ENCODE measurements at places on chromosomes 2 and 18.

GRCh38 chr18:62596145-62597005 lies 73.5 kb downstream of the ZCCHC2 start:
- no peak for DNase-seq

GRCh38 chr18:41752826-41753225 lies 202.2 kb upstream of the PIK3C3 start:
- no peak for DNase-seq

GRCh38 chr2:223494942-223495341 lies 107.2 kb downstream of the SCG2 start:
- no peak for DNase-seq

GRCh38 chr18:63867368-63868125 lies 20.0 kb upstream of the SERPINB2 start:
- no peak for DNase-seq

GRCh38 chr2:39618736-39619135 lies 47.0 kb upstream of the TMEM178A start:
- DNase-seq = no peak

- DNase-seq = no peak
Observed at GRCh38 chr18:48893061-48893607, 57.6 kb downstream of the SMAD7 start.
